ENCODE measurements at places on chromosomes 5 and 9.

GRCh38 chr9:137021979-137022661 is 5.9 kb downstream of the ABCA2 start:
- peak; percentile 96 for DNase-seq

- DNase-seq, result no peak
Observed at GRCh38 chr5:9549941-9550340, 4.1 kb upstream of the SEMA5A start.

DNA sequence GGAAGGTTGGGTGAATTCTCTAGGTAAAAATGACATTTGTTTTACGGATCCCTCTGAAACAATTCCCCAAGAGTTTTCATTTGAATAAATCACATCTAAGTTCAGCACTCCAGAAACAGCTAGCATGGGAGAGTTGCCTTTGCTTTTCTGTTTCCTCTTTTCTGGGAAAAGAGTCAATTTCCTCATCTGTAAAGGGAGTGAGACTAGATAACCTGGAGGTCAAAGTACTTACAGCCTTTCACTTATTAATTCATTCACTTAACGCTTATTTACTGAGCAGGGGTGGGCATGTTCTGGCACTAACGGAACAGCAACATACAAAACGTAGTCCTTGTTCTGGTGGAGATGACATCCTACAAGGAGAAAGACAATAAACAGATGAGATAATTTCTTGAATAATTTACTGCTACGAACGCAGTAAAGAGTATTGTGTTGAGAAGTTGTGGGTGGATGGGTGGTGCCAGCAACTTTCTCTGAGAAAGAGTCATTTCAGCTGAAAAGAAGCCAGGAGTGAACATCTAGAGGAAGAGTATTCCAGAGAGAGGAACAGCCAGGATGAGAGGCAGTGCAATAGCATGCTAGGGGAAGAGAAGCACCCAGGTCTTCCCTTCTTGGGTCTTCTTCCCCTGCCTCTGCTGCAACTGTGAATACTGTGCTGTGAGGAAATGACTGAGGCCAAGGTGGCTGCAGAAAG is 335.6 kb downstream of the ZSWIM6 start:
- no peak for DNase-seq

DNA sequence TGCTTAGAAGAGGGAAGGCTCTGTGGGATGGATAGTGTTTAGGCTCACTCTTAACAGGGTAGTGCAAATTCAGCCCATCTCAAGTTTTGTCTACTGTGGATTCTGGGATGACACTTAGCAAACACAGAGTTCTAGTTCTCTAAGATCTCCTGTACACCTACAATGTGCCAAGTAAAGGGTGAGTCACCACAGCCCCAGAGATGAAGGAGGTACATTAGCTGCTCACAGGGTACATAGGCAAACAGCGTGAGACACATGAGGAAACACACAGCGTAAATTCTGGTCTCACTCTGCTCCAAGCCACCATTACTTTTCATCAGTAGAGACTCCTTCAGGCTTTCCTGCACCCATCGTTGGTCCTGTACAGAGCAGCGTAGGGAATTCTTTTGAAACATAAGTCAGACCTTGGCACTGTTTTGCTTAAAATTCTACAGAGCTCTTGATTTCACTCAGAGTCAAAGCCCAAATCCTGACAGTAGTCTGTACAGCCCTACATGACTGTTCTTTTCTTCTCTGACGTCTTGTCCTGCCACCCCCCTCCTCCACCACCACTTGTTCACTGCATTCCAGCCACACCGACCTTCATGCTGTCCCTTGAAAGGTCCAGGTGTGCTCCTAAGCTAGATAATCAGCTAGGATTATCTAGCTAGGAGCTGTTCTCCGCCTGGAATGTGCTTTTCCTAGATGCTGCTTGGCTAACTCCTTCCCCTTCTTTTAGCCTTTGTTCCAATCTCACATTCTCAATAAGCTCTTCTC is 8.7 kb downstream of the ASTN2 start:
- DNase-seq, result no peak

- DNase-seq, result no peak
Observed at GRCh38 chr5:37490931-37491330, 111.8 kb downstream of the WDR70 start.

DNA sequence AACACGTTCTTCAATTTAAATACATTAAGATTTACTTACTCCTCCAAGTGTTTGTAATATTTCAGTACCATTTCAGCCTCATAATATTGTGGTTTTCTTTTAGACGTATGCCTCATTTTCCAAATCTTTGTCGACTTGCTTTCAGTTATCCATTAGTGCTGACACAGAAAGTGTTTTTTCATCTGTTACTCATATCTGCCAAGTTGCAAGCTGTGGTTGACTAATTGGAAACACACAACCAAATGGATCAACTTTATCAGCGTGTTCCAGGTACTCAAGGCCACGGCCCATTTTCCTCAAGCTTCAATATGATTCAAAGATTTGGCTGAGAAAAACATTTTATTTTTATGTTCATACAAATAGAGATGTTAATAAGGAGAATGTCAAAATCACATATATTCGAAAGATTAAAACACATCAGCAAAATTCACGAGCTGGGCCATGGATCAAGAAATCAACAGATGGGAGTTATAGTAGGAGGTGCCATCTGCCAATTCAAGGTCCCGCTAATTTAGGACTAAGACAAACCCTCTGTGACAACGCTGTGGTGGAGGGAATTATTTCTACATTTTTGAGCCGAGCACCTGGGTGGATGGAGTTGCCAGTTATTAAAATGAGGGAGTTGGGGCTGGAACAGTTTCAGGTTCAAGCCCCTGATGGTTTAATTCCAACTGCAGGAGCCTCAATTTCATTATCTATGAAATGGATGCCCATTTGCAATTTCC is 27.2 kb upstream of the CCNJL start:
- no peak for DNase-seq

DNA sequence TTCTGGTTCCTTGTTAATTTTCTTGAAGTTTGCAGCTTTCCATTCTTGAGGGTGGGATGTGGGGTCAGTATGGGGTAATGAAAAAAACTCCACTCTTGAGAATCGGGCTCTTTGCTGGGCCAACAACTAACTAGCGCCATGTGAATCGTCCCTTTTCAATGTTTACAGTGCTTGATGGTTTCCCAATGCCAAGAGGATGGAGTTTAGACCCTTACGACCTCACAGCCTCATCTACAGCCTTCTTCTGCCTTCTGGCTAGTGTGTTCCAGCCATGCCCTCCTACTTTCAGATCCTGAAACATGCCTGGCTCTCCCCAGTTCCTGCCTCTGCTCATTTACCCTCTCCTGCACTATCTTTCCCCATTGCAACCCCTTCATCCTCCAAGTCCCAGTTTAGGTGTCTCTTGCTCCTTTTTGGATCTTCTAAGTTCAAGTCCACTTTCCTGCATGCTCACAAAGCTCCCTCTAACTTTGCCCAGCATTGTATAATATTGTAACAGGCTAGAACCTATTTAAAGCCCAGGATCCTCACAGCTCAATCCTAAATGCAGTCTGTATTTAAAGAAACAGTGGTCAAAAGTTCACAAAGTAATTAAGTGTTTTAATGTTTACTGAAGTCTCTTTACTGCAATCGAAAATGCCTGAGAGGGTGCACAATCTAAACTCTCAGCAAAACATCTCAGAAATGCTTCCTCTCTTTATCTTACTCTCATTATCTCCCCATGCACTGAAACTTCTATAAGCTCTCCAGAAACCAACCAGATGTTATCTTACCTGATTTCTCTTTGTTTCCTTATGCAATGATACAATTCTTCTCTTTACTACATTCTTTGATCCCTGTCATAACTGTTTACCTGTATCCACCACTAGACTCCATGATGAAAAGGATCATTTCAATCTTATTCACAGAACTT is 20.6 kb upstream of the CAST start:
- no peak for DNase-seq

DNA sequence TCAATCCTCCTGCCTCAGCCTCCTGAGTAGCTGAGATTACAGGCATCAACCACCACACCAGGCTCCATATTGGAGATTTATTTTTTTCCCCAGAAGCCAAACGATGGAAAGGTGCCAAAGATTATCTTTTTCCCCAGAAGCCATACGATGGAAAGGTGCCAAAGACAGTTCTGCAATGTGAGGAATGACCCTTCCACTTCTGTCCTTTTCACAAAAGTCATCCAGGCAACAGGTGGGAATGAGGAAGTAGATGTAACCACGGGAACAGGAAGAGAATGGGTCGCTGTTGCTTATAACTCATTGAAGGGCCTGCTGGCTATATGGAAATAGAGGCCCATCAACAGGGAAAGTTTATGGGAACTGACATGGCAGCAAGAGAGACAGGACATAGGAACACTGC is 233.7 kb upstream of the MSX2 start:
- no peak for DNase-seq

- DNase-seq, result no peak
Observed at GRCh38 chr9:20065046-20065445, 276.2 kb upstream of the SLC24A2 start.

DNA sequence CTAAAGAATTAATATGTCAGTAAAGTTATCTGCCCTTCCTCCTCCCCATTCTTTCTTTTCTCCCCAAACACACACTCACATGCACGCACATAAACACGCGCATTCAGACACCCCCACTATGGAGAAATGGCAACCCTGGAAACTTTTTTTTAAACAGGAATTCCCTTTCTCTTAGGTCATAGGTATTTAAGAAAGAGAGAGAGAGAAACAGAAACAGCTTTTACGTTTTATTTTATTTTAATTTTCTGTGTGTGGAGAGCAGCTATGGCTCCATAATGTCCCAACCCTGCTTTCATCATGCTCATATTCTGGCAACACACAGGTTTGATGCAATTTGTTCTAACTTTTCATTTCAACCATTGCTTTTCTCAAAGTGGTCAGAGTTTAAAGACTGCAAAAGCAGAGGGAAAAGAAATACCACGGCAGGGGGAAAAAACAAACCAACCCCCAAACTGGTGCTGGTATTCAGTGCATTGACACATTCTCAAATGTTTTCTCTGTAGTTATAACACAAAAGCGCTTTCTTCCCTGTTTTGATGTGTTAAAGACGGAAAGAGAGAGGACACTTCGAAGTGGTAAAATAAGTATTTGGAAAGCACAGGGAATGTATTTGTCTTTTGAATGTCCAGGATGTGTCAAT is 126.0 kb upstream of the TMEM161B start:
- DNase-seq, result no peak

- DNase-seq, result no peak
Observed at GRCh38 chr9:134325096-134325812, 1.0 kb upstream of the RXRA start.

DNA sequence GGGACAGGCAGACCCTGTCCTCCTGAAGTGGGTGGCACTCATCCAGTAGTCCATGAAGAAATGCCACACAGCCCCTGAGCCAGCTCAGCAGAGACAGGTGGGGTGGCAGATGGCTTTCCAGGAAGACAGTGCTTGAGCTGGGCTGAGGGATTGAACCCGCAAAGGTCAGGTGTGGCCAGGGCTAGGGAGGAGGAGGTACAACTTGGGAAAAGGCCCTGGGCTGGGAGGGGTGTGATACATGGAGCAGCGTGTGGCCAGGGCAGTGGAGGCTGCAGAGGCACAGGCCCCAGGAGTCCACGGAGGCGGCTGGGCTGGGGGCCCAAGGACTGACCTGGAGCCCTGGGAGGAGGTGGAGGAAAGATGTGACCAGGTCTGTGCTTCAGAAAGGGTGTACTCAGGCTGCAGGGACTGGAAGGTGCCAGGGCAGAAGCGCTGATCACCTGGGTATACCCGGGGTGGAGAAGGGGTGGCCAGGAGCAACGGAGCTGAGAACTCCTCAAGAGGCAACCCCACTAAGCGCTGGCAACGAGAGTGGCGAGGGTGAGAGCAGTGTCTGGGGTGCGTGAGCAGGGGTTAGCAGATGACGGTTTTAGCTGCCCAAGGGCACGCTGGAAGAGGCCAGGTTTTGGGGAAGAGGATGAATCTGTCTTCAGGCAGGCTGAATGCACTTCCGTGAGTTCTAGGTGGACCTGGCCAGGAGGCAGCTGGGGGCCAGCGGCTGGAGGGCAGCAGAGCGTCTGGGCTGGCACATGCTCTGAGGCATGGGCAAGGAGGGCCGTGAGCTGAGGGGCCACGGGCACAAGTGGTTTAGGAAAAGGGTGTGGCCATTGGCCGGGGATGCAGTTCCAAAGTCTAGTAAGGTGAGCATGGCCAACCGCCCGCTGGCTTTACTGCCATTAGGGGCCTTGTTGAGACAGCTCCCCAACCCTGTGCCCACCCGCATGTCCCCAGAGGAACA is 3.9 kb upstream of the RABL6 start:
- DNase-seq, result no peak

GRCh38 chr5:133222521-133222920 is 170.7 kb downstream of the HSPA4 start:
- no peak for DNase-seq

DNA sequence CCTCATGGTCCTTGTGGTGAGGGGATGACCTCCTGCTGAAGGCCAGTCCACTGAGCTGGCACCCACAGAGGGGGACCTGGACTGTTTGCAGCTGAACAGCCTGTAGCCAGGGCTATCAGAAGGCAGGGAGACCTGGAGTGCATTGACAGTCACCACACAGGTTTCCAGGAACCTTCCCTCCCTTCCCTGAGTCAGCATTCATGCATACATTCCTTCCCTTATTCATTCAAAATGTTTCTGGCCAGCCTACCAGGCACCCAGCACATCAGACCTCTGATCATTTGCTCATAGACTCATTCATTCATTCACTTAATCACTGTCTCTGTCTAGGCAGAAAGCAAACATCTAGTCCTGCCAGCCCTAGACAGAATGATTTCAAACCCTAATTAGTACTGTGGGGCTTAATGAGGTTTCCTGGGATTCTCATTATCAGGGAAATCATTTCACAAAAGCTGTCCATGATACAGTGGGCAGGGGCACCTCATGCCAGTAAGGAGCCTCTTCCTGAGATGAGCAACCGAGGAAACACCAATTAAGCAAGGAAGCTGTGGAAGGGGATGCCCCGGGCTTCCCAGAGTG is 110.1 kb upstream of the PPP1R26 start:
- no peak for DNase-seq

GRCh38 chr5:130514984-130515690 is 610.9 kb downstream of the CHSY3 start:
- DNase-seq, result no peak

DNA sequence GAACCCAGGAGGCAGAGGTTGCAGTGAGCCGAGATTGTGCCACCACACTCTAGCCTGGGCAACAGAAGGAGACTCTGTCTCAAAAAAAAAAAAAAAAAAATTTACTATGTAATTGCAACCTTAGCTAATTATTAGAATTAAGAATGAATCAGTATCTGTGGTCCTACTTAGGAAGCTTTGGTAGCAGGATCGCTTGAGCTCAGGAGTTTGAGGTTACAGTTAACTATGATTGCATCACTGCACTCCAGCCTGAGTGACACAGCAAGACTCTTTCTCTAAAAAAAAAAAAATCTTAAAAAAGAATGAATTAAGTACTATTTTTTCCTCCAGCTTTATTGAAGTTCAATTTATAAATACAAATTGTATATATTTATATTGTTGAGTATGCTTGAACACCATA is 16.7 kb downstream of the NDUFAF2 start:
- no peak for DNase-seq
